ENCODE measurements at places on chromosomes 7 and 10.
A peak's percentile ranks its signal among the peaks of the same experiment; 100 is the strongest.

DNA sequence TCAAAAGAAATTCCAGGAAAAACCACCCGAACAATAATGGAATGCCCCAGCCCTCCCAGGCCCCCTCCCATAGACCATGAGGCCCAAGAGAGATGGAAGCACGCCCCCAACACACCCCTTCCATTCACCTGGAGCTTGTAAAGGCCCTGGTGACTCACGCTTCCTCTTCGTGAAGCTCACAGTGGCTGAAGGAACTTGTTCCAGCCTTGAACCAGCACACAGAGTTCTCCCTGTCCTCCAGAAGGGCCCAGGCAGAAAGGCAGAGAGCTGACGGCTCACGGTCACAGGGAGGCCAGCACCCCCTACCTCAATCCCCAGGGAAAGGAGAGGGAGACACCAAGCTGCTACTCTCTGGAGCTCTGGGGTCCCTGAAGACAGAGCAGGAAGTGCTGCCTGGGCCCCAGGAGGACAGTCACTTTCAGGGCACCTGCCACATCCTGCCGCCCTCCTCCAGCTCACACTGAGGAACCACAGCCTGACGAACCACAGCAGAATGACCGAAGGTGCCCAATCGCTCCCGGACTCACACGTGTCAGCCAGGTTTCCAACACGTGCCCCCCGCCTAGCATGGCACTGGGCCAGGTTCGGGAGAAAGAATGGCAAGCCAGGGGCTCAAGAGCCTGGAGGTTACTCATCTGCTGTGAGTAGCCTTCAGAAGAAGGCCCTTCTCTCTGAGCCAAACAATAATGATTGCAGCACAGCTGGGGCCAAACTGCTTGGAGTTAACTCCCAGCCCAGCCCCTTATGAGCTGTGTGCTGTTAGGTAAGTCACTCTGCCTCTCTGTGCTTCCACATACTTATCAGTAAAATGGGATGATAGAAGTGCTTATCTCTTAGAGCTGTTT, 52.8 kb downstream of the DLG5 start:
- DNase-seq = peak; percentile 23

DNA sequence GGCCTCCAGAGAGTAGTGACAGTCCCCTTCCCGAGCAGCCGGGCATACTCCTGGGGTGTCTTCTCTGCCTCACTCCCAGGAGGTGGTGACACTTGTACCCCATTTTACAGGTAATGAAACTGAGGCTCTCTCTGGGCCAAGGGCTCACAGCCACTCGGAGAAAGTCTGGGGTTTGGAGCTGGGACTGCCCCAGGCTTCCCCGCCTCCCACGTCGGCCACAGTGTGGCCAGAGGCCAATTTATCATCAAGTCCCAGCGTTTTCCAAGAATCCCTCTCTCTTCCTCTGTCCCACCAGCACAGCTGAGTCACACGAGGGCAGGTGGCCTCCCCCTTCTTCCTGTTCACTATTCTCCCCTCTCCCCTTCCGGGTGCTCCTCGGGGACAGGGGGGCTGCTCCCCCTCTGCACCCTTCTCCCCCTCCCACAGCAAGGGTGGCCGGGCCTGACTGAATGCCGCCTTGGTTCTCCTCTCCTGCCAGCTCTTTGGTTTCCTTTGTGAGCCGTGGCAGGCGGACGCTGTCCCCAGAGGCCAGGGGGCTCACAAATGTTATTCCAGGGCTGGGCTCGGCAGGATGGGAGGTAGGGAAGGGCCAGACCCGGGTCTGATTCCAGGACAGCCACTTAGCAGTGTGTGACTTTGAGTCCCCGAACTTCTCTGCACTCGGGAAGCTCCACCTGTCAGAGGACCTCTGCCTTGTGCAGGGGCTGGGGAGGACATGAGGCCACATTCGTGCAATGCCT, 17.7 kb downstream of the CLIP2 start:
- DNase-seq = peak; percentile 6

GRCh38 chr10:128684215-128684614, 558.0 kb upstream of the MKI67 start:
- no peak for DNase-seq

GRCh38 chr7:96527133-96527827, 182.4 kb downstream of the SEM1 start:
- no peak for DNase-seq

- no peak for DNase-seq
Measured at GRCh38 chr10:18658271-18659124, 733 bp upstream of the ARL5B start.

DNA sequence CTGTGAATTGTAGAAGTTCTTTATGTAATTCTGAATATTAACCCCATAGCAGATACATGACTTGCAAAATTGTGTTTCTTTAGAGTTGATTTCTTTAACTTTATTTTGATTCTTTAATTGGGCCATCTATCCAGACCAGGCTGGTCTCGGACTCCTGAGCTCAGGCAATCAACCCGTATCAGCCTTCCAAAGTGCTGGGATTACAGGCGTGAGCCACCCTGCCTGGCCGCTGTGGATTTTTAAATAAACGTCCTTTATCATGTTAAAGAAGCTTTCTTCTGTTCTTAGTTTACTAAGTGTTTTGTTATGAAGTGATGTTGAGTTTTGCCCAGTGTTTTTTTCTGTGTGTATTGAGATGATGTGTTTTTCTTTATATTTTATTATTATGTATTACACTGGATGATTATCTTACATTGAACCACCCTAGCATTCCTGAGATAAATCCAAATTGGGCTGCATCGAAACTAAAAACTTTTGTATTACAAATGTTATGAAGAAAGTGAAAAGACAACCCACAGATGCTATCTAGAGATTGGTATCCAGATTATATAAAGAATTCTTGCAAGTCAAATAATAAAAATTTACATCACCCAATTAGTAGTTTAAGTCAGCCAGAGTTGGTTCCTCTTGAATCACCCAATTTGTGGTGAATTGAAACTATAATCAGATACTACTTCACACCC, 118.1 kb downstream of the TPST1 start:
- DNase-seq = no peak

DNA sequence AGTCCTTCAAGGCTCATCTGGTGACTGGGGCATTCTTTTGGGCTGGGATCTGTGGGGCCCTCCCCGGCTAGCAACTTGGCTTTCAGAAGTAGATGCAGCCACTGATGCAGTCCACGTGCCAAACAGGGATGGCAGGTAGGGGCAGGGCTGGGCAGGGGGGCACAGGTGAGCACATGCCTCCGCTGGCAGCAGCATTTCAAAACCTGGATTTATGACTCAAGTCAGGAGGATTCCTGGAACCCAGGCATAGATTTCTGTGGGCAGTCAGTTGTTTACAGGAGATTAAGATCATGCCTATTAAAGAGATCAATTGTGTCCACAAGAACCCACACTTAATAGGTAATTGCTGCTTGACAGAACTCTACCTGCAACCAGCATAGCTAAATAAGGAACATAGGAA, 839 bp upstream of the HABP2 start:
- no peak for DNase-seq

- DNase-seq = no peak
Measured at GRCh38 chr10:24974976-24975375, 22.6 kb upstream of the PRTFDC1 start.

GRCh38 chr7:18361756-18362155, 133.8 kb upstream of the HDAC9 start:
- no peak for DNase-seq

DNA sequence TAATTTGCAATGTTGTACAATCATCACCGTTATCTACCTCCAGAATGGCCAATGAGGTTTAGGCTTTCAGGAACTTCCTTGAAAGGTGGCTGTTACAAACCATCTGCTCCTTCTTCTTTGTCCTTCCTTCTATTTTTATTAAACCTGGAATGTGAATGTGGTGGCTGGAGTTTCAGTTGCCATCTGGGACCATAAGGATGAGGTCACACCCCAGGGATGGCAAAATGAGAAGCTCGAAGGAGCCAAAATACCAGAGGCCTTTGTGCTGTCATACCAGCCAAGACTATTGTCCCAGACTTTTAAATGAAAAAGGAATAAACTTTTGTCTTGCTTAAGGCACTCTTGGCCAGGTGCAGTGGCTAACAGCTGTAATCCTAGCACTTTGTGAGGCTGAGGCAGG, 30.9 kb upstream of the LMTK2 start:
- DNase-seq = no peak

- no peak for DNase-seq
Measured at GRCh38 chr10:112716076-112716475, 234.0 kb upstream of the TCF7L2 start.

DNA sequence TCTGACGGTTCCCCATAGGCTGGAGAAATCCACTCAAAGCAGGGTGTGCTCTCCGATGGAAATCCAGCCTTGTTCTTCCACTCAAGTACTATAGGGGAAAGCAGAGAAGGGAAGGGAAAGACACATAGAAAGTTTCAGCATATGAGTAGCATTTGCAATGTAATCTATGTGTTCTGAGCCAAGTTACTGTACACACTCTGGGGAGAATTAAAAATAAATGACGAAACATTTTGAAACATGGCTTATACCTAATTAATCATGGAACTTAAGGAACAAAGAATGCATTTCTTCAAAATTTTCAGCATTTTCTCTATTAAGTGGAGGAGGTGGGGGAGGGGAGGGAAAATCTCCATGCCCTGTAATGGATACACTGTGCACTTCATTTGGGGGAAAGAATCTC, 198.1 kb upstream of the HABP2 start:
- DNase-seq = no peak

- DNase-seq = no peak
Measured at GRCh38 chr10:729213-729612, 39.7 kb upstream of the DIP2C start.

DNA sequence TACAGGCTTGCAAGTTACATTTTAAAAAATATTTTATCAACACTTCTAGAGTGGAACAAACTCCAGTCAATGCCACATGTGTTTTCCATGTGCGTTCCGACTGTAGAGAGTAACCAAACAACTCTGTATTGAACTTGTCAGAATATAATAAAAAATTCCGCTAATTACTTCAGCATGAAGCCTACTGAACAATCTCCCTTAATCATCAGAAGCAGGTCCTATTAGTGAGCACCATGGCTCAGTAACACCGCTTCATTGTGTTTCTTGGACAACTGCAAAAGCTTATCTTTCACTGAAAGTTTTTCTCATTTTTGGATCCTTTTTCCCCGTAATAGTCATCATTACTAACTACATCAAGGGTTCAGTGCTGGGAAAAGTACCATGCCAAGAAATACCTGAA, 117.0 kb downstream of the MKX start:
- no peak for DNase-seq

DNA sequence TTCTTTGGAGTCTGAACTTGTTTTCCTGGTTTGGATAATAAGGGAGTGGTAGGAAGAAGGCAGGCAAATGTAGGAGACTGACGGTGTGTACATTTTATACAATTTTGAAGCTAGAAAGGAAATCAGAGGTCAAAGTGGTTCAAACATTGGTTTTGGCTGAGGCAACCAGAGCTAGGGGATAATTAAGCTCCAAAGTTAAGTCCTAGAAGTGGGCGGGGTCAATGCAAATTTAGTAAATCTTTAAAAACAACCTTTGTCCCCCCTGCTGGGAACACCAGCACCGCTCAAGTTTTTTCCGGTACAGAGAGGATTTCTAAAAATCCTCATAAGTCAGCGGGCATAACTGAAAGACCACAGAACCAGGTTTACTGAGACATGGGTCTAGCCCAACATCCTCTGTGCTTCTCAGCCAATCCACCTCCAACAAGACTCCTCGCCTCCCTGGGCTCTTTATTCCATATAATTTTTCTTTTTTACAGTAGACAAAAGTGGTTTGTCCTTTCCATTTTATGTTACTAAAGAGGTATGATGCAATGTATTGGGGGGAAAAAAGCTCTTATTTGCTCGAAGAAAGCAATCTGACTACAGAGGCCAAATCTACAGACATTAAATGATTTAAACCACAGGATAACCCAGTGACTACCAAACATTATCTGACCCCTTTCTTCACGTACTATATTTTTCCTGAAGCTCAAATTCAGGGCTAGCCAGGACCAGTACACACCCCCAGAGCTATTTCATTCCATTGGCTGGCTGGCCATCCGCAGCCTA, 1.6 kb downstream of the GLUD1 start:
- DNase-seq = peak; percentile 69

DNA sequence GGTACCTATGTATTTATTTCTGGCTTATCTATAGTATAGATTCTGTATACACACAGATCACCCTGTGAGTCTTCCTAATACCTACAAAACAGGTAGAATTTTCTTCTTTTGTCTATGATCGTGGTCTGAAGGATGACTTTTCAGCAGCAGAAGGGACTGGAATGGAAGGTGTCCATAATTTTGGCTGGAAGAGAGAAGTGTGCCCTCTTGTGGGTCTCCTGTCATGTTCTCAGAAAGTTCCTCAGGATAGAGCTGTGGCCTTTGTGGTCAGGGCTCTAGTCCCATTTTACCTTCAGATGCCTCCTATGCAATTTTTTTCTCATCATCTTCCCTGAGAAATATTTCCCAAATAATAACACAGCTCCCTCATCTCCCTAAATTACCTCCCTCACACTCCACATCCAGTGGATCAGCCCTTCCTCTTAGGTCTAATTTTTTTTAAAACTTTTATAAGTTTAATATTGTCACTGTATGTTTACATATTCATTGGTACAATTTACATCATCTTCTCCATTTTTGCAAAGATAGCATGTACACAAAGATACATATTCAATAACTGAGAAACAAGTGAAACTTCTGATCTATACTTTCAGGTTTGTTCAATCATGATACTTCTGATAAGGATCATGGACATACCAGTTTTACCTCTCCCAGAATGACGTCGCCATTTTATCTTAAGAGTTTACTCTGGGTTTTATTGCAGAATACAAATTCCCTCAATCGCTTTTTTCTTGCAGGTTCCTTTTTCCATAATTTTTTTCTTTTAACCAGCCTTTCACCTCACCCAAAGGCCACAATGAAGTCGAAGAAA, 112.7 kb downstream of the REEP3 start:
- DNase-seq = no peak

GRCh38 chr7:122719010-122719578, 16.4 kb upstream of the RNF148 start:
- DNase-seq = no peak

DNA sequence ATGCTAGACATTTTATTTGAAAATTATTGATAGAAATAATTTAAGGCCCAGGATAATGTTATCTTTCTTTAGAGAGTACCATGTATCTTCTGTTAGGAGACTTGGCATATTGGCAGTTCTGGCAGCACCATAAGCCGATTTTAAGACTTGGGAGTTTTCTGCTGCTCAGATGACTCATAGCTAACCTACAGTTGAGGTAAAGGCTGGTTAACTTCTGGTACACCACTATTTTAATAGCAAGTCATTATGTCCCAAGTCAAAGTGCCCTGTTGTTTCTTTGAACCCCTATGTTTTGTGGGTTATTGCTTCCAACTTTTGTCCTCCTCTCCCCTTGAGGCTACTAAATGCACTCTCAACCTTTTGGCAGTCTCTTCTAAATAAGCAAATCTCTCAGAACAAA, 25.2 kb downstream of the ATRNL1 start:
- DNase-seq = no peak

- no peak for DNase-seq
Measured at GRCh38 chr7:113084496-113085172, 2.0 kb downstream of the GPR85 start.

GRCh38 chr10:119768455-119769094, 42.7 kb downstream of the INPP5F start:
- DNase-seq = no peak

- DNase-seq = no peak
Measured at GRCh38 chr7:44958645-44959344, 20.0 kb downstream of the MYO1G start.

GRCh38 chr10:53406532-53406931, 633.9 kb upstream of the MBL2 start:
- no peak for DNase-seq

GRCh38 chr7:152527610-152528032, 91.8 kb upstream of the KMT2C start:
- no peak for DNase-seq
